ENCODE measurements at places on chromosomes 2 and 18.

DNA sequence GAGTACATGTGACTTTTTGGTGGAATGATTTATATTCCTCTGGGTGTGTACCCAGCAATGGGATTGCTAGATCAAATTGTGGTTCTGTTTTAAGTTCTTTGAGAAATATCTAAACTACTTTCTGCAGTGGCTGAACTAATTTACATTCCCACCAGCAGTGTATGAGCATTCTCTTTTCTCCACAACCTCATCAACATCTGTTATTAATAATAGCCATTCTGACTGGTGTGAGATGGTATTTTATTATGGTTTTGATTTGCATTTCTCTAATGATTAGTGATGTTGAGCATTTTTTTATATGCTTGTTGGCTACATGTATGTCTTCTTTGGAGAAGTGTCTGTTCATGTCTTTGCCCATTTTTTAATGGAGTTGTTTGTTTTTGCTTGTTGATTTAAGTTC lies 267.4 kb upstream of the NT5C1B start:
- DNase-seq = peak; percentile 20

DNA sequence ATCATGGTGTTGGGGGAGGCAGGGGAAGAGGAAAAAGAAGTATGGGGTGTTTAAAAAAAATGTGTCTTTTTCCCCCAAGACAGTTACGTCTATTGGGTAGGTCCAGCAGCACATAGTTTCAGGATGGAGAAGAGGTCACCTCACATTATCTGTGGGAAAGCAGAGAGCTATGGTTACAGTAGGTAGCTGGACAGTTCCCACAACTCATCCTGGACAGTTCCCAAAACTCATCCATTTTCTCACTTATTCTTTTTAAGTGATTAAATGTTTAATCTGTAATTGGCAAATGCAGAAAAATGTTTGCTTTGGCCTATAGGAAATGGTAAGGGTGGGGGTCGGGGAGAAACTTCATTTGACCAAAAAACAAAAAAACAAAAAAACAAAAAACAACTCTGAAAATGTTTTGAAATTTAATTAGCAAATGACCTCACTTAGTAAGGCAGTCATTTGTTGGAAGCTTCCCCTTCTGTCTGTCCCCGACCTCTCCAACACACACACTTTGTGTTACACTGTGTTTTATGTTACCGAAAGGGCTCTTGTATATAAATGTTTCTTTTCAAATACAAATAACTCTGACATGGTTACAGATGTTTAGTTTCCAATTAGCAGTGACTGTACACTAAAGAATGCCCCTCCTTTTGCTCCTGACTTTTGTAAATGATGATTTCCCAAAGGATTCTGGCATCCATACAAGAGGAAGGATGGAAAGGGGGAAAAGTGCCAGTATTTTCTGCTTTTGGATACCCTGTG lies 173.3 kb upstream of the ZFP36L2 start:
- peak; percentile 40 for DNase-seq

- no peak for DNase-seq
Measured at GRCh38 chr2:120319686-120320317, 26.1 kb upstream of the INHBB start.

GRCh38 chr2:173590276-173590861 lies 235.7 kb downstream of the CDCA7 start:
- peak; percentile 92 for DNase-seq

DNA sequence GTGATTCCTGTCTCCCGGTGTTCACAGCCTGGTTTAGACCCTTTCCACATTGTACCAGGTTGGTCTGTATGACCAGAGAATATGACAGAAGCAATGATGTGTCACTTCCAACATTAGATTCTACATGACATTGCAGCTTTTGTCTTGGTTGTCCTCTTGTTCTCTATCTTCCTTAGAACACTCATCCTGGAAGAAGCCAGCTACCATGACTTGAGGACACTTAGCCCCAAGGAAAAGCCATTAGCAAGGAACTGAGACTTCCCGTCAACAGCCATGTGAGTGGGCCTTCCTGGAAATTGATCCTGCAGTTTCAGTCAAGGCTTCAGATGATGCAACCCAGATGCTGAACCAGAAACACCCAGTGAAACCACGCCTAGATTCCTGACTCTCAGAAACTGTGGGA lies 143.3 kb downstream of the MREG start:
- DNase-seq = peak; percentile 66

GRCh38 chr2:106143495-106144215 lies 50.4 kb downstream of the UXS1 start:
- DNase-seq = no peak

GRCh38 chr18:35030277-35030989 lies 10.8 kb upstream of the MAPRE2 start:
- no peak for DNase-seq

DNA sequence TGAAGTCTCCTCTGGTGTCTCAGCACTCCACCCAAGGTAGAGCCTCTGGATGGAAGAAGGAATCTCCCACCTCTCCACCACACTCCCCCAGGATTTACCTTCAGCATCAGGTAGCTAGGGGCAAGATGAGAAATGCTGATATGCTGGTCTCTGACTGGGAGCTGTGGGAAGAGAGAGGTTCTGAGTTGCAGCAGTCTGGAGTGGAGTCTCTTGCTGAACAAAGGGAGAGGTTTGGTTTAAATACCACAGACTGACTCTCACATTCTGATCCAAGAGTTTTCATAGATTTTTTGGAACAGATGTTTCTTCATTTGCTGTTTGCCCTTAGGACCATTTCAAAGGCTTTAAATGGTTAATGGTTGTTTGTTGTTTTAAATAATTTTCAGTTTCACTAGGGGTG lies 1.1 kb upstream of the CFLAR start:
- DNase-seq = no peak

DNA sequence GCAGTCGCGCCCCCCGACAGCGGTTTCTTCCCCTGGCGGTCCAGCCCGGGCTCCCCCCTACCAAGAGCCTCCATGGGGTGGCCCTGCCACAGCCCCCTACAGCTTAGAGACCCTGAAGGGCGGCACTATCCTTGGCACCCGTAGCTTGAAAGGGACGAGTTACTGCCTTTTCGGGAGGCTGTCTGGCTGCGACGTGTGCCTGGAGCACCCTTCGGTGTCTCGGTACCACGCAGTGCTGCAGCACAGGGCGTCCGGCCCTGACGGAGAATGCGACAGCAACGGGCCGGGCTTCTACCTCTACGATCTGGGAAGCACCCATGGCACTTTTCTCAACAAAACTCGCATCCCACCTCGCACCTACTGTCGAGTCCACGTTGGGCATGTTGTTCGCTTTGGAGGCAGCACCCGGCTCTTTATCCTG lies 475 bp downstream of the SLC4A1AP start:
- no peak for DNase-seq

DNA sequence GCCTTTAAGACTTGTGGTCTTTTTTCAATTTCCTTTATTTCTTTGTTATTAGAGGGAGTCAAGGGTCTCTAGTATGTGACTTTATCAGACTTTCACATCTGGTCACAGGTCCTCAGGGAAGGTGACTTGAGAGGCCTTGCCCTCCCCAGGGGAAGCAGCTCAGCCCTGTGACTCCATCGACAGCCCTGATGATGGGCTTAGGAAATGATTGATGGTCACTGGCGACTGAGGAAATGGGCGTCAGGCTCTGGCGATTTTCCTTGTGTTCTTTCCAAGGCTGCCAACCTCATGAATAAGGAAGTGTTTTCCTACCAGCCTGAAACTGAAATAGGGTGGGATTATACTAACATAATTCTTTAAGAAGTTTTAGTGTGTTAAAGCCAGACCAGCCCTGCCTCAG lies 21.1 kb downstream of the SERPINE2 start:
- no peak for DNase-seq

GRCh38 chr2:148455791-148456190 lies 188.8 kb upstream of the EPC2 start:
- DNase-seq = no peak

DNA sequence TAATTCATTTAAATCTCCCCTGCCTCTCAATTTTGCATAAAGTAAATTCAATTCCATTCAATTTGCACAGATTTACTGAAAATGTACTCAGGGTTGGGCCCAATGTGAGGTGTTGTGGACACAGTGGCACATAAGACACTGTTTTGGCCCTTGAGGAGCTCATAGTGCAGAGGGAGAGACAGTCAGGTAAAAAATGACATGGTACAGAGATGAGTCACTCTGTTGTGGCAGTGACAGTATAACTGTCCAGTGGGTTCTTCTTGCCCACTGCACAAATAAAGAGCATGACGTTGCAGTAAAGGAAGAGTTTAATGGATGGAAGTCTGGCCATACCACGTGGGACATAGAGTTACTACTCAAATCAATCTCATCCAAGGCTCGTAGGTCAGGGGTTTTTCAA lies 400.3 kb upstream of the TRIB2 start:
- DNase-seq = no peak

All from AG09309 (cell line).